ENCODE measurements at places on chromosomes 7 and 10.

- no peak for DNase-seq
These were observed 171.2 kb downstream of the LCOR start for GRCh38 chr10:97003151-97003803.

- DNase-seq: no peak
These were observed 234.8 kb downstream of the AGMO start for GRCh38 chr7:15327001-15327400.

DNA sequence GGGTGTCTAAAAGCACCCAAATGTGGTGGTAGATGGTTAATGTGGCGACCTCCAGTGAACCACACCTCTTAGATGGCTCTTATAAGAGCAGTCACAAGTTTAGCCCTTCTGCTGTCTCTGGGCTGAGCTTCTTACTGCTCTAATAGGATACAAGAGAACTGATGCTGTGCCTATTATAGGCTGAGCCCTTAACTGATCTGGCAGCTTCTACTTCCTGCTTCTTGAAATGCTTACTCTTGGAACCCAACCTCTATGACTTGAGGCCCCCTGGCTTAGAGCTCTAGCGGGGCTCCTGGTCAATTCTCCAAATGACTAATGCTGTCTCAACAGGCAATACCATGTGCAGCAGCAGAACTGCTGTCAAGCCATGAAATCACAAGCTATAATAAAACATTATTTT is 35.0 kb upstream of the LSM8 start:
- no peak for DNase-seq

DNA sequence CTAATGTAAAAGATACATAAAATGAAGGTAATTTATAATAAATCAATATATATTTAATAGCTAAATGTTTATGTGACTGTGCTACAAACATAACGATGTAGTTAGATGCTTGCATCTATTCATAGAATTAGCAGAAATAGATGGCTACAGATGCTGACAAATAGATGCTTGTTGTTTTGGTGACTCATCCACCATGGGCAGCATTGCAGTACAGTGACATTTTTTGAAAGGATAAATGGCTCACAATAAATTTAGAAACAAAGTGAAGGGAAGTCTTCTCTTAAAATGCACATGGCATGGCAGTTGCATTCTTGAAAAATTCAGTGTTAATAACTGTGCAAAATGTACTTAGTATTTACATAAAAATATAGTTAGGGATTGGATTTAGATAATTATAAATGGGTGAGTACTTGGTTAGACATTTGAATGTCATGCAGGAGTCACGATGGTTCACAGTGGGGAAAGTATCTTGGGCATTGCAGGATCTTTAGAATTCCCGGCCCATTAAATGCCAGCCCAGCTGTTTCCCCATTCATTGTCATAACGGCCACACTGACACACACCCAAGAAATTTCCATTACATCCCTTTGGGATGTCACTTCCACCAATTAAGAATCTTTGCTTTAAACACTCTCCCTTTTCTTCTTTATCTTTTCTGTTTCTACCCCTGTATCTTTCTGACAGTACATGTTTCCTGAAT is 564.1 kb downstream of the ATRNL1 start:
- no peak for DNase-seq

- no peak for DNase-seq
These were observed 77.8 kb upstream of the PRSS1 start for GRCh38 chr7:142671506-142671905.

GRCh38 chr7:128931965-128932861 is 5.5 kb upstream of the IRF5 start:
- DNase-seq: no peak

DNA sequence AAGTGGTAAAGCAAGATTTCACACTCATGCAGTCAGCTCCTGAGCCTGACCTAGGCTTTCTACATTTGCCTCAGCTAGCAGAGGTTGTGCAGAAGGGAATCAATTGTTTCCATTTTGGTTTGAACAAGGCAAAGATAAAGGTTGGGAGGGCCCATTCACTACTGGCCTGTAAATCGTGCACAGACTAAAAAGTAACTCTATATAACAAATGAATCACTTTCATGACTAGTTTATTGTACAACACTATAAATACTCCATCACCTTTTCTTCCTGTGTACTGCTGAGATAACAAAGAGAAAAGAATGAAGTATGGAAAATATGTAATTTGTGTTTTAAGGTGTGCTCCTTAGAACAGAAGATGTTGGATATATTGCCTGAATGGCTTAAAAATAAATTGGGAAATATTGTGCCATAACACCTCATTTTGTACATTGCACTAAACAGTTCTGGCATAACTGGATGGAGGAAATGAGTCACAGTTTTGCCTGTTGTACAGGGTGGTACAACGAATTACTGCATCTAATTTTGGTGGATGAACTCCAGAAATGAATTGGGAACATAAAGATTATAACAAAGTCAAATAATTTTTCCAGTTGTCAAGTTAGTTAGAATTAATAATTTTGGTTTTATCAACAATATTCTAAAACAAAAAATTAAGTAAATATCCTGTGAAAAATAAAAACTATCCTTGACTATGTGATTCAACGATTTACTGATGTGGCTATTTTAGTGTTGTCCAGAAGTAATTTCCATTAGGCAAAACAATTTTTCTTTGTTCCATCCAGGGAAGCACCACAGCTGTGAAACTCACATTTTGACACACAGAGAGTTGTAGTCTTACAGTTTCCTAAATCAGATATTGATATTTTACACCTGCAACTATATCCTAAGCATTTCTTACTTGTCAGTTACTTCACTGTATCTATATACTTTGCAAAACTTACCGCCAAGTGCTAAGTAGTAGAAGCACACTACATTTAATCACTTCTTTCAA is 18.0 kb downstream of the SEMA3C start:
- no peak for DNase-seq

GRCh38 chr7:141363748-141364147 is 187.5 kb upstream of the AGK start:
- DNase-seq: no peak

- no peak for DNase-seq
These were observed 453.5 kb downstream of the AUTS2 start for GRCh38 chr7:70051726-70052125.

DNA sequence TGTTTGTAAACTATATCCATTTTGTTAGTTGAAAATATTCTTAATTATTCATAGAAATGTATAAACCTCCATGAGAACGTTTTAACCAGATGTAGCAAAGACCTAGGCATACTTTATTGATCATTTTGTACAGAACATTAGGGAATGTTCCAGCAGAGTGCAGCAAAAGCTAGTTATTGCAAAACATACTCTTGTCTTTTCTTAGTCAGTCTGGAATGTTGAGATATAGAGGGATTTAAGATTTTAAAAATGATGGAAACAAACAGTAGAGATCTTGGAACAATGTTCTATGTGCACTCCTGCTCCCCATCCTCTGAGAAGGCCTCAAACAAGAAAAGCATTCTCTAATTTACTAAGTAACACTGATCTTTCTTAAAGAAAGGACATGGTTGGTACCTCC is 292.1 kb downstream of the BBS9 start:
- no peak for DNase-seq

GRCh38 chr7:102978284-102978683 is 65.5 kb downstream of the LRRC17 start:
- DNase-seq: no peak

DNA sequence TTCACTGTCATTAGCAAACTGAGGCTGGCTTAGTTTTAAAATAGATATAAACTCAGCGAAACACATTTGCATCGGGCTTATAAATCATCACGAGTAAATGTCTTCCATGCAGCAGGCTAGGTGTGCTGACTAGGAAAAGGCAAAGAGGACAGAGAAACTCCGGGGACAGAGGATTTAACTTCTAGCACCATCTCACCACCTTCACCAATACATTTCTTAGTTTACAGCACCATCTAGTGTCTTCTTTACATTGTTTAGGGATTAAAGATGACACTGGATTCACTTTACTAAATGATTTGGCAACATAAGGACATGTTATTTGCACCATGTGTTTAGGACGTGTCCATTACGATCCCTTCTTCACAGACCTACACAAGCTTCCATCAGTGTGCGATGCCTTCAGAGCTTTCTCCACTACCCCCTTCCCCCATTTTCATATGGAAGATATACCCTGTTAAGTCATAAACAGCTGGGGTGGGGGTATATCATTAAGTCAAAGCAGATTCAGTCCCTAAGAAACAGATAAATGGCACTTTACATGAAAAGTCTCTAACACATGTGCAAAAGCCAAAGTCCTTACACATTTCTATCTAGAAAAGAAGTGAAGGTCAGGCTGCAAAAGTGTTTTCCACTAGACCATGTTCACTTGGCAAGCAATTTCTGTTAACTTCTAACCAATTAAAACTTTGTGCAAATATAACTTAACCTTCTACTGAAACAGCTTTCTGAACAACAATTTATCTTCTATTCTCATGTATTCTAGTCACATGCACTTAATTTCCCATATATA is 103.3 kb downstream of the GRB10 start:
- DNase-seq: no peak

GRCh38 chr10:126015413-126015812 is 119.0 kb downstream of the FANK1 start:
- DNase-seq: no peak

GRCh38 chr10:29773675-29774091 is 138.9 kb upstream of the SVIL start:
- DNase-seq: no peak

DNA sequence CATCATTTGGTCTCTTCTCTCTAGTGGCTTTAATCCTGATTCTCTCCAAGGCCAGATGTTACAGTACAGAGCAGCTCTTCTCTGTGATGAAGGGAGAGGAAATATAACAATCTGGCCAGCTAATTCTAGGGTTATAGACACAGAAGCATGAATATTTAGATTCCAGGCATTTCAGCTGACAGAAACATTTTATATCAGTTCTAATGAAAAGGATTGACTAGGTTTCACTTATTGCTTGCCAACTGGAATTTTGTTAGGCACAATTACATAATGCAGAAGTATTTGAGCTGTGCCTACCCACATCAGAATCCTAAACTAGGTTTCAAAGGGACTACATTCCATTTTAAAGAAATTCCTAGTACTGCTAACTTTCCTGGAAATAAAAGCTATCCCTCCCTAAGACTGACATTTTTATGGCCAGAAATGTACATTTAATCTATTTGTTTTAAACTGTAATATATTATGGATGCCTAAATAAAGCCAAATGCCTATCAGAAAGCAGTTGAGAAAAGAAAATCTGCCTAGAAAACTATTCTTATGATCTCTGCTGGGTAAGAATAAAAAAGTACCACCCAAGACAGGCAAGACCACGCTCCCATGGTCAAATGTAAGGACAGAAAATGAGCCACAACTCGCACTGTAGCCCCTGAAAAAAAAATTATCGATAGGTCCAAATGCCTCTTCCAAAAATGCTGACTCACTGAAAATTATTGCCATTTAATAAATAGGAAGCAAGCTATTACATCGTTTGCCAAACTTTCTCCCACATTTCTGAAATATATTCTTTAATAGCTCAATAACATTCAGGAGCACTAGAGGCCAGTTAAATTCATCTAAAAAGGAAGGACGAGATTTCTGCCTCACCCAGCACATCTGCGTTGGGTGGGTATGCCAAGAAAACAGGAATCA is 498.1 kb downstream of the KCNMA1 start:
- DNase-seq: no peak

DNA sequence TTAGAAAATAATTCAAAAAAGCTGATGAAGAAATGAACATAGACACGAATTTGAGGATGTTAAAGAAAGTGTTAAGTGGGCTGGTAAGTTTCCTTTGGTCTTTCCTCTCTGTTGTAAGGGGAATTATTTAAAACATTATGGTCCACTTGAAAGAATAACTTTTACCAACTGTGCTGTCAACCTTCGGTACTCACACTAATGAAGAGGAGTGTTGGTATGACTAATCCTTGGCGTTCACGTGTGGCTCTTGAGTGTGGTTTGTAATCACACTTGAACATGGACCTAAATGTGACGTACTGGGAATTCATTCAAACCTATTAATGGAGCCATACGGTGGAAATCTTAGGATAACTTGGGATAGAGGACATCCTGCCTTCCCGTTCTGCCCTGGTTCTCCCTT is 41.3 kb downstream of the TBXAS1 start:
- no peak for DNase-seq

GRCh38 chr10:63455507-63455906 is 10.3 kb downstream of the JMJD1C start:
- no peak for DNase-seq

DNA sequence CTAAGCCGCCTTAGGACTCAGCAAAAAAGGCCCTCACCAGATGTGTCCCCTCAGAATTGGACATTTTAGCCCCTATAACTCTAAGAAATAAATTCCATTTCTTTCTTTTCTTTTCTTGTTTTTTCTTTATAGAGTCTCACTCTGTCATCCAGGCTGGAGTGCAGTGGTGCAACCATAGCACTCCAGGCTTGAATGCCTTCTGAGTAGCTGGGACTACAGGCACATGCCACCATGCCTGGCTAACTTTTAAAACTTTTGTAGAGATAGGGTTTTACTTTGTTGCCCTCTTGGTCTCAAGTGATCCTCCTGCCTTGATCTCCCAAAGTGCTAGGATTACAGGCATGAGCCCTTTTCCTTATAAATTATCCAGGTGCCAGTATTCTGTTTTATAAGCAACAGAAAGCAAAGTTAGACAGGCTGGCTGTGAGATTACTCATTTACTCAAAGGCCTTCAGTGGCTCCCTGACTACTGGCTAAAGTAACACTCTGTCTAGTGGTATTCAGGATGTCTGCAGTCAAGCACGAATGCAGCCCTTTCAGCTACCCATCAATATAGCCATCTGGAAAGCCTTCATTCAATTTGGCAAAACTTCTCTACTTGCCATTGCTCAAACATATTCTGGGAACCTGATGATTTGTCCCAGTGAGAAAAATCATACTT is 128.6 kb downstream of the ICA1 start:
- DNase-seq: no peak

- DNase-seq: no peak
These were observed 65.9 kb upstream of the FZD1 start for GRCh38 chr7:91198371-91198770.

GRCh38 chr10:6501931-6502330 is 78.1 kb downstream of the PRKCQ start:
- no peak for DNase-seq

All from stimulated activated CD8-positive, alpha-beta memory T cell treated with anti-CD3 and anti-CD28 coated beads, Interleukin-7, amount 100 ng/mL, for 1 hour (primary cell).